Activated T-cell treated with anti-CD3 and anti-CD28 coated beads, Interleukin-2, amount 50 U/mL, for 72 hours (primary cell): ENCODE measurements at places on chromosomes 1 and 21. TPM values are rescaled to one million over a fixed set of nuclear protein-coding genes. Genes with fewer than 3 reads are reported as not detected.

DNA sequence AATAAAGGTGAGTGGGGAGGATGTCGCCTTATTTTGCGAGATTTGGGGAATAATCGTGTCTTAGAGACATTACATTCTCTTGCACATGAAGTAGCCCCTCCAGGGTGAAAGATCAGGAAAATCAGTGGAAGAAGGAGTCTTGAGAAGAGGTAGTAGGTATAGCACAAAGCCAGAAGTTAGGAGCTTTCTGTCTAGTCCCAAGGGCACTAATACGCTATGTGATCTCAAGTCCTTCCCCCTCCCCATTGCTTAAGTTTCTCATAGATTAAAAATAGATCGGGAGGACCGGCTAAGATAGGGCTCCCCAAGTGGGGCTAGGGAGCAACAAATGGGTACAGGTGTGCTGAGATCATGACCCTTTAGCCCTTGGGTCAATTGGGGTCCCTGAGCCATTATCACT is 13.5 kb downstream of the LRRN2 start:
- no peak for DNase-seq

Gene OR2L8
- not detected for total RNA-seq

- no peak for DNase-seq
Observed at GRCh38 chr1:160428053-160428452, 27.7 kb downstream of the VANGL2 start.

DNA sequence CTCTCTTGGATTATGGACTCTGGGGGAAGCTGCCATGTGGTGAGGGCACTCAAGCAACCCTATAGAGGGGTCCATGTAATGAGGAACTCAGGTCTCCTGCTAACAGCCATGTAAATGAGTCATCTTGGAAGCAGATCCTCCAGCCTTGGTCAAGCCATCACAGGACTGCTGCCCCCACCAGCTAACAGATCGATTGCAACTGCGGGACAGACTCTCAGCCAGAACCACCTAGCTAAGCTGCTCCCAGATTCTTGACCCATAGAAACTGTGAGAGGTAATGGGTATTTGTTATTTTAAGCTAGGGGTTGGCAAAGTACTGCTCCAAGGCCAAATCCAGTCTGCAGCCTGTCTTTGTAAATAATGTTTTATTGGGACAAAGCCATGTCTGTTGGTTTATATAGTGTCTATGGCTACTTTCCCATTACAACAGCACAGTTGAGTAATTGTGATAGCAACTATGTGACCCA is 27.6 kb upstream of the MAP3K7CL start:
- no peak for DNase-seq

- DNase-seq = no peak
Observed at GRCh38 chr1:1869469-1869868, 21.4 kb downstream of the GNB1 start.

- DNase-seq = no peak
Observed at GRCh38 chr1:53071167-53071865, 9.3 kb downstream of the PODN start.

- DNase-seq = no peak
Observed at GRCh38 chr1:230757856-230758708, 10.9 kb downstream of the CAPN9 start.

- no peak for DNase-seq
Observed at GRCh38 chr1:114691061-114691460, 4.3 kb downstream of the AMPD1 start.

GRCh38 chr1:59020151-59020997 is 236.5 kb upstream of the JUN start:
- peak; percentile 62 for DNase-seq

- DNase-seq = no peak
Observed at GRCh38 chr21:40641042-40641441, 205.9 kb downstream of the DSCAM start.

- DNase-seq = no peak
Observed at GRCh38 chr21:41997657-41998056, 12.5 kb downstream of the ZBTB21 start.

- no peak for DNase-seq
Observed at GRCh38 chr1:9440763-9441194, 98.5 kb upstream of the SLC25A33 start.

Gene PDE9A
- 11.8 TPM for total RNA-seq

DNA sequence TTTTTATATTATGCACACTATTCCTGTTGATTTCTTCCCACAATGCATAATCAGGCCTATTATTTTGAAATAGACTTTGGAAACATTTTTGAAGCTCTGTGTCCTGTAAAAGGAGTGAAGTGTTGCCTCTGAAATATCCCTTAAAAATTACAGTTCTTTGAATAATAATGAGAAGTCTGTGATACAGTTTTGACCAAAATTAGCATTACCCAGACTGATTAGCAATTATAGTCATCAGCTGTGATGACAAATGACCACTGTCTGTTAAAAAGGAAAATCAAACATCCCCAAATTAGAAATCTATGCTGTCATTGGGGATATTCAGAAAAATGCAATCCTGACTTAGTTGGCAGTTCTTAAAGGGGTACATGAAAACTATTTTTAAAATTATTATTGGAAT is 63.7 kb downstream of the PTGS2 start:
- no peak for DNase-seq
